ENCODE measurements at places on chromosomes 4 and X.

GRCh38 chr4:95219109-95219508, 329.7 kb downstream of the UNC5C start:
- DNase-seq, result no peak

GRCh38 chr4:2617955-2618354, 81.5 kb downstream of the FAM193A start:
- no peak for DNase-seq

- DNase-seq, result peak; percentile 52
These were observed 297.7 kb upstream of the HAND2 start for GRCh38 chr4:173827707-173828106.

DNA sequence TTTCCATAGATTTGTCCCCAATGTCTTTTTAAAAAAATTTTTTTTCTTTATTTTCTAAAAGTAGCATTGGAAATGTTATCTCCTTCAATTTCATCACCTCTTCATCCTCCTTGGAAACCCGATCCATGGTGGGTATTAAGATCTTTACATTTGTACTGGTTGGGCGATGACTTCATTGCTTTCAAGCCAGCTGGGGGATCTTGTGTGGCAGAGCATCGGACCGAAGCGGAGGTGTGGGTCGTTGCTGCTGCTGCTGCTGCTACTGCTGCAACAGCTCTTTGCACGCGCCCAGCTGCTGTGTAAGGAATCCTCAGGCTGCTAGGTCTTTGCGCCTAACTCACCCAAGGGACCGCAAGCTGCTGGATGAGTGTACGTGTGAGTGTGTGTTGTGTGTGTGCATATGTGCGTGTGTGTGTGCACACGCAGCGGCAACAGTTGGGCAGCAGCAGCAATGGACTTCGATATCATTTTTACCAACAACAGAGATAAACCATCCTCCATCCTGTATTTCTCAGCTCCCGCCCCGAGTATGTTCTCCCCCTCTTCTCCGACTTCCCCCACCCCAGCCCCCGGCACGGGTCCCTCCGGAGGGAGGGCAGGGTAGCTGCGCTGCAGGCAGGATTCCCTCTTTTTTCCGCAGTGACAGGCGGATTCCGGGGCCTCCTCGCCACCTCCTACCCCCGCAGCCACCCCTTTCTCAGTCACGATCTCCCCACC, 768 bp upstream of the CDKL5 start:
- DNase-seq, result peak; percentile 51

DNA sequence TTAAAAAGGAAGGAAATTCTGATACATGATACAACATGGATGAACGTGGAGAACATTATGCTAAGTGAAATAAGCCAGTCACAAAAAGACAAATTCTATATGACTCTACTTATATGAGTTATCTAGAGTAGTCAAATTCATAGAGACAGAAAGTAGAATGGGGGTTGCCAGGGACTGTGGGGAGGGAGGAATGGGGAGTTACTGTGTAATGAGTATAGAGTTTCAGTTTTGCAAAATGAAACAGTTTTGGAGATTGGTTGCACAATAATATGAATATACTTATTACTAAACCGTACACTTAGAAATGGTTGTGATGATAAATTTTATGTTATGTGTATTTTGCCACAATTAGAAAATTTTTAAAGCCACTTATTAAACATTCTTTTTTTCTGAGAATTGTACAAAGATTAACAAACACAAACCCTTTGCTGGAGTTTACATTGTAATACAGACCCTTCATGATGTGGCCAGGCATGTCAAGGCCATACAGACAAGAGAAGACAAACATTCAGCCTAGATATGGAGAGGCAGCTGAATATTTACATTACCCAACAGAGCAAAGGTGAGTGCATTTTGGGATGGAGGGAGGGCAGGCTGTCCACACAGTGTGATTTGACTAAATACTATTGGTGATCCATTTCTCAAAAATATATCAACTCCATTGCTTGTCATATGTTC, 21.2 kb upstream of the GPC3 start:
- DNase-seq, result no peak

GRCh38 chr4:133014473-133015135, 134.5 kb upstream of the PCDH10 start:
- no peak for DNase-seq

GRCh38 chr4:184769141-184769765, 35.4 kb upstream of the CENPU start:
- DNase-seq, result no peak

DNA sequence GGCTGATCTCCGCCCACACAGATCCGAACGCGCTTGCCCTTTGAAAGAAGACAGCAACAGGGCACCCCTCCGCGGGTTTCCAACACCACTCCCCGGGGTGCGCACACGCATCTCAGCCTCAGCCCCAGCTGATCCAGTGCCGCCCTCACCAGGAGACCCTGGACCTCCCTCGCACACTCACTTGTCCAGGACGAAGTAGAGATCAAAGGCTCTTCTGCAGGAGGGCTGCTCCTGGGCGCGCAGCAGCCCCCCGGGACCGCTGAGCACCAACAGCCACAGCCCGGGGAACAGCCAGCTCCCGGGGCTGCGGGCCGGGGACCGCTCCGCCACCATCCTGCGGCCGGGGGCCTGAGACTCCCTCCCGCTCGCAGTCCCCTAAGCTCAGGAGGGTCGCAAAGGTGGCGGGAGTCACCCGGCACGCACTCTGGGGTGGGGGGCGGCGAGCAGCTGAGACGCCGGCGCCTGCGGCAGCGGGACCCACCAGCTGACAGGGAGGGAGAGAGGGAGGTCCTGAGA, 743 bp downstream of the ANTXR2 start:
- peak; percentile 2 for DNase-seq

DNA sequence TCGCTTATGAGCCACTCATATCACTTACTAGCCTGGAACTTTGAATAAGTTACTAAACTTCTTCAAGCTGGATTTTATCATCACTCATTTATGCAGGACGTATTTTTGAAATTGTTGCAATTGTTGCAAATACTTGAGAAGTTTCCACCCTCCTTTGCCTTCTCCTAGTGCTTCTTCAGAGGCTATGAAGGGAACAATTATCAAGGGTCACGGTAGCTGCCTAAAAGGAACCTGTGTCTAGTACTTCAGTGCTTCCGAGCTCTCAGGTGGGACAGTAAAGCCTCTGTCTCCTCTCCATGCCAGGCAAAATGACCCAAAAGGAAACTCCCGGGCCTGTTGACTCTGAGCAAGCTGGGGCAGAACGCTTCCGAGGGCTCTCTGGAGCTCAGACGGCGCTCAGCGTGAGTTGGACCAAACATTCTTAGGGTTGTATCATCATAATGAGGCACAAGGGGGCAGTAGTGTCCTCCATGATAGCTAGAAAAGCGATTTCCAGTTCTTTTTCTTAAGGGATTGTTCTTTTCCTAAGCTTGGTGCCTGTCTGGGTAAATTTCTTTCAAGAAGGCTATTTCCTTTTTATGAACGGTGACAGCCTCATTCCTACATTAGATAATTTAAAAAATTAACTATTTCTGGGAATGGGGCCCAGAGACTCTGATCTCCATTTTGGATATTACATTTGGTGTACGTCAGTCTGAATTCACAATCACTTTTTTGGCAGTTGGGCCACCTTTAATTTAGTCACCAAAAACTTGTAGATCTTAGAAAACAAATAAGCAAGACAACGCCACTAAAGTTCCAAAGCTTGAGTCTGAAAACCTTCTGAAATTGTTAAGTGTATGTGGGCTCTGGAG, 73.1 kb downstream of the PACRGL start:
- peak; percentile 75 for DNase-seq

GRCh38 chr4:95071851-95072250, 314.1 kb downstream of the BMPR1B start:
- no peak for DNase-seq

- DNase-seq, result no peak
These were observed 198.7 kb upstream of the ADAMTS3 start for GRCh38 chr4:72767618-72768302.

DNA sequence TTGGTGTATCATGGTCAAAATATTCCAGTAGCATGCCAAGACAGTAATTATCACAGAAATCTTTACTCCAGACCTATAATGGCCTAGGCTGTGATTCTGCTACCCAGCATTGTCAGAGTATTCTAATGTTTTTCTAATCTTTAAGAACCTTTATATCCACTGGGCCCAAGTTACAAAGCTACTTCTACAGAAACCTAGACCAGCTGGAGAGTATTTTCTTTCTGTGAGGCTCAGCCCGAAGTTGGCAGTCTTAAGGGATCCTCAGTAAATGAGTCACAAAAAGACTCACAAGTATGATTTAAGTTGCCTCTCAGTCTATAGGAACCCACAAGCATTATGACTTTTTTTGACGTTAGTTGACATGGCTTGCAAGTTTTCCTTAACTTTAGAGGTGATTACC, 638.5 kb upstream of the FAM241A start:
- no peak for DNase-seq

DNA sequence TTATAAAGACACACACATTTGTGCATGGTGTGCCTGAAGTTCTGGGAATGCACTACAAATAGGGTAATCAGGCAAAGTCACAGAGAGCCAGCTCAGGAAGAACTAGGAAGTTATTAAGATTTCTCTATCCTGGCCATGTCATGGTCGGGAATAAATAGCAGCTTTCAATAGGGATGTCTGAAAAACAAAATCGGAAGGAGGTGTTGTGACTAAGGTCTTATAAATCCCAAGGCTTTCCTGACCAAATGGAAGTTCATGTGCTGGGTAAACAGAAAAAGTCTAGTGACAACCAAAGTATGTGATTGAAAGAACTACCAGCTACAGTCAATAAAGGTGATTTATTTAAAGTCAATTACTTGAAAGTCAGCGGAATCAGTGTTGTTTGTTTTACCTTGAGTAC, 262.5 kb upstream of the HS3ST1 start:
- DNase-seq, result no peak

GRCh38 chr4:53861856-53862610, 202.4 kb downstream of the CHIC2 start:
- DNase-seq, result no peak

GRCh38 chrX:68286076-68286475, 147.2 kb downstream of the OPHN1 start:
- DNase-seq, result no peak
